ENCODE measurements at places on chromosomes 7 and 10.

GRCh38 chr7:100855515-100855914 is 3.0 kb downstream of the SLC12A9 start:
- DNase-seq = no peak

DNA sequence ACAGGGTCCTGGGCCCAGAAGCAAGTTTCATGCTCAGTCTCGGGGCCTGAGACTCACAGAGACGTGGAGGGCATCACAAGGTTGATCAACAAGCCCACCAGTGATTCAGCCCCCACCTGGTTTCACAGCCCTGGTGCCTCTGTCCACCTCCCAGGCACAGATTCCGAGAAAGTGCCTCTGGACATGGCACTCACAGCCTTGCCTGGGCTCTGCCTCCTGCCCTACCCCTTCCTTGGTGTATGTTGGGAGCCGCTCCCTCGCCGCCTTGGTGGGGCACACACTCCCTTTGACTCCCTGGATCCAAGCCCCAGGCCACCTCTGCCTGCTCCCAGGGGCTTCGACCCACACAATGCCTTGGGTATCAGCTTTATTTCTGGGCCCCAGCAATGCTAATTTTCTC is 200.8 kb upstream of the PPP2R2D start:
- no peak for DNase-seq

DNA sequence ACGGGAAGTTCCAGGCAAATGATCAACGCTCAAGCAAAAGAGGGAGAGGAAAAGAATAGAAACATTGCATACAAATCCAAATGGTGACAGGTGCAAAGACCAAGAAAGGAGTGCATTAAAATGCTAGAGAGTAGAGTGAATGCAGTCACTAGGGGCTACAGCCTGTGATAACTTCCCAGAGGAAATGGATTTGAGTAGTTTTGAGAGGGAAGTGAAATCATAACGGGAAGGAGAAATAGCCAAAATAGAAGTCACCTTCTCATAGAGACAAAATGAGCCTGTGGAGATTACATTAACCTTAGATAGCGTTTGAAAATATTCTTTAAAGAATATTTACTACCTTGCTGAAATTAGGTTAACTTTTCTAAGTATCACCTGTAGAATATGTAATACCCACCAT is 26.5 kb downstream of the NUP42 start:
- no peak for DNase-seq

GRCh38 chr7:75762350-75762917 is 9.6 kb downstream of the CCL26 start:
- no peak for DNase-seq

DNA sequence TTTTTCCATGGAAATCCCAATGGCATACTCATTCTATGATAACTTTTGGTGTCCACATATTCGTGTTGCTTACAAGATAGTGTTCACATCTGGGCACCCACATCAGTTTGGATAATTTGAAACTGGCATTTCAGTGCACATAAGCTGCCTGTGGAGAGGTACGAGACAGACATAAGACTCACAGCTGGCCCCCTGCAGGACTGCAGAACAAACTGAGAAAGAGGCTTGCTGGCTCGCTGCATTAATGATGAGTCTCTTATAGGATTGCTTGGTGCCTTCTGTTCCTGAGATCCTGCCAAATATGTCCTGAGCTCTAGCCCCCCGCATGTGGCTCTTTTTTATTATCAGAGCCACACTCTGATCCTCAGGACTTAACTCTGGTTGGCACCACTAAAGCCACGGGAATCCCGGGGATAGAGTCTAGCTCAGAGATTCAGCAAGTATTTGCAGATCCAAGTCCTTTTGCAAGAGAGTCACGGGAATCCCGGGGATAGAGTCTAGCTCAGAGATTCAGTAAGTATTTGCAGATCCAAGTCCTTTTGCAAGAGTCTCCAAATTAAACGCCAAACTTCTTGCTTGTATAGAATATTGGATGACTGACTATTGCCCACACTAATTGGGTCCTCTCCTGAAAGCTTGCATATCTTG is 34.0 kb upstream of the JCAD start:
- no peak for DNase-seq

- no peak for DNase-seq
Observed at GRCh38 chr7:28490831-28491230, 78.5 kb downstream of the CREB5 start.

GRCh38 chr10:81915504-81915897 is 40.5 kb downstream of the NRG3 start:
- DNase-seq = no peak

DNA sequence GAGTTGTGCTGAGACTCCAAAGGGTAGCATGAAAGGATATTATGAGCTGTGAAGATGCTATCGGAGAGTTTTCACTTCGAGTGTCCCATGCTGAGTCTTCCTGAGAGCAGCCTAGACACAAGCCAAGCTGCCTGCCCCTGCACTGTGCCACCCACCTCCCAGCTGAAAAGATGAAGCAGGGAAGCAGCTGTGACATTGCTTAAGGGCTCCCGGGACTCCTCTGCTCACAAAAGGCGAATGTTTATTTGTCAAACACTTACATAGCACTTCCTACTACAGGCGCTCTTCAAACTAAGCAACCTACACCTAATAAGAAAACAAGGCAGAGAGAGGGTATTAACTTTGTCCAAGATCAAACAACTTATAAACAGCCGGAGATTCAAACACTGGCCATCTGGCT is 95.6 kb downstream of the OSBPL3 start:
- DNase-seq = no peak

DNA sequence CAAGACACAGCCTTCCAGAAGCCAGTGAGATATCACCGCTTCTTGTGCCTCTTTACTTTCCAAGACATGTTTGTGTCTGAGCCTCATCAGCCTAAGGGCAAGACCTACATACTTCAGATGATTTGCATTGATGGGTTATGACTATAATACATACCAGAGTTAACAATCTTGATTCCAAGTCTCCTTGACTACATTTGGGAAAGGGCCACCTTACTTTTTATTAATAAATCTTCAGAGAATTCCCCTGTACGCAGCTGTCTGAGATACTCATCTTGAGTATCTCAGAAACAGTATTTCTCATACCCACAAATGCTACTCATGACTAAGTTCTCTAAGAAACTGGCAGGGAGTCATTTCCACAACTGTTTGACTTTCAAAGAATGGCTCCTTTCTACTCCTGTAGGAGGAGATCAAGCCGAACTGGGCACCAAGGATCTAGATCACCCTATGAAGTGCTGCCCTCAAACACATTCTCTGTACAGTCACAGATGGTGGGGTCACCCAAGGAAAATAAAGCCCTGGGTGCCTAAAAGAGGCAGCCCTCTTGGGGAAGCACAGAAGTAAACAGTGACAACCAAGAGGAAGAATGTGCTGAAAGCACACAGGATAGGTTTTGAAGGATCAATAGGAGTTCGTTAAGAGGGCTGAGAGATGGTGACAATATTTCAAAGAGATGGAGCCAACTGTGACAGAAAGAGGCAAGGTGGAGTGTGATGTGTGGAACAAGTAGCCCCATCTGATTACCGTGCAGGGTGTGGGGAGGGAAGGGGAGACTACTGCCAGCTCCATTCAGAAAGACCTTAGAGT is 138.9 kb downstream of the JAZF1 start:
- DNase-seq = peak; percentile 66

- no peak for DNase-seq
Observed at GRCh38 chr10:75801121-75801520, 369.7 kb downstream of the LRMDA start.

Data from T1000 (cell line).